Stimulated activated CD4-positive, alpha-beta T cell treated with anti-CD3 and anti-CD28 coated beads, TNF-alpha, amount 100 ng/mL, for 24 hours (primary cell): ENCODE measurements at places on chromosomes 12 and 14.

DNA sequence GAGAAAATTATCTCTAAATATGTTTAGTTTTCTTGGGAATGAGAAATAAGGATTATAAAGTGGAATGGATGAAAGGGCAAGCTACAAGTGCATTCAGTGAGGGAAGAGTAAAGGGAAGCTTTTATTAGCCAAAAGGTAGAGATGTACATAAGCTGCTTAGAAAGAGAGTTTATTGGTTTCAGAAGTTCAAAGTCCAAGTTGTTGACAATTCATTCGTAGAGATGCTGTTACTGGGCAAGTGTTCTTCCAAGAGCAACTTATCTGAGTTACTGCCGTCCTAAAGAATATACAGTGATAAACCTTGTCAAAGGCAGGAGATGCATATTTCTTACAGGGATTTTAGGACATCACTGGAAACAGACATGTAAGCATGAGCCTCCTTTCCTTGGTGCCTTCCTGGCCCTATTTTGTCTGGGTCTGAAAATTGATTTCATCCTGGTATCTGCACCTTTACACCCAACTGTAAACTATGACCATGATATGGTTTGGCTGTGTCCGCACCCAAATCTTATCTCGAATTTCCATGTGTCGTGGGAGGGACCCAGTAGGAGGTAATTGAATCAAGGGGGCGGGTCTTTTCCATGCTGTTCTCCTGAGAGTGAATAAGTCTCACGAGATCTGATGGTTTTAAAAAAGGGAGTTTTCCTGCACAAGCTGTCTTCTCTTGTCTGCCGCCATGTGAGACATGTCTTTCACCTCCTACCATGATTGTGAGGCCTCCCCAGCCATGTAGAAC lies 46.8 kb downstream of the TRMT5 start:
- no peak for DNase-seq

- no peak for DNase-seq
Measured at GRCh38 chr12:16636435-16637055, 30.6 kb upstream of the LMO3 start.

GRCh38 chr14:31164115-31164514 lies 43.5 kb downstream of the HECTD1 start:
- DNase-seq = no peak

GRCh38 chr14:92540472-92541048 lies 27.0 kb downstream of the RIN3 start:
- DNase-seq = no peak

- no peak for DNase-seq
Measured at GRCh38 chr14:39138440-39138839, 24.3 kb downstream of the GEMIN2 start.
